Dermis blood vessel endothelial cell (primary cell): ENCODE measurements at places on chromosomes 7 and 10.

GRCh38 chr10:31318854-31319601, at the start of gene ZEB1:
Gene ZEB1 (plus strand): TSS chr10:31319216. CDS start chr10:31319235, 19 bp downstream.
- DNase-seq: peak; percentile 97

DNA sequence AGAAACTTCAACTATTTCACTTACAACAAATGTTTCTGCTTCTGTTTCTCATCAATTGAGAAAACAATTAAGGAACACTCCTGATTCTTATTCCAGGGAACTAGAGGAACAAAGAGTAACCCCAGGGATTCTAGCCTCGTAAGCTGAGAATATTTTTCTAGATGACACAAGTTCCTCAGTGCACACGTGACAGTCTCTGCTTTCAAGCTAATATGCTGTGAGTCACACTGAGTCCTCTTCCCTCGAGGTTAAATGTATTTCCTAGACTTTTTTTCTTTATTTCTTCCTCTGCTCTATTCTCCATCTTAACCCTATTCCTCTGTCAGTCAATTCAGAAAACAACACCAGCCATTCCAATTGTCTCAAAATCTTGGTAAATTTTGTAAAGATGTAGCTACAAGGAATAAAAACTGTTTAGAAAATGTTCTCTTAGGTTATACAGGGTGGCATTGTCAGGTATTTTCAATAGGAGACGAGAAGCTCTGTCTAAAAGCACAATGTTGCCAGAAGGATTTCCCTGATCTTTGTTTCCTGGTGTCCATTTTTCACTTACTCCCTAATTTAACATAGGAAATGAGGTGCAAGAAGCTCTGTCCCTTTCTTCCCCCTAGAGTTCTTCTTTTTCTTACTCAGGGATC, 5.8 kb upstream of the C1GALT1 start:
- DNase-seq: peak; percentile 93

DNA sequence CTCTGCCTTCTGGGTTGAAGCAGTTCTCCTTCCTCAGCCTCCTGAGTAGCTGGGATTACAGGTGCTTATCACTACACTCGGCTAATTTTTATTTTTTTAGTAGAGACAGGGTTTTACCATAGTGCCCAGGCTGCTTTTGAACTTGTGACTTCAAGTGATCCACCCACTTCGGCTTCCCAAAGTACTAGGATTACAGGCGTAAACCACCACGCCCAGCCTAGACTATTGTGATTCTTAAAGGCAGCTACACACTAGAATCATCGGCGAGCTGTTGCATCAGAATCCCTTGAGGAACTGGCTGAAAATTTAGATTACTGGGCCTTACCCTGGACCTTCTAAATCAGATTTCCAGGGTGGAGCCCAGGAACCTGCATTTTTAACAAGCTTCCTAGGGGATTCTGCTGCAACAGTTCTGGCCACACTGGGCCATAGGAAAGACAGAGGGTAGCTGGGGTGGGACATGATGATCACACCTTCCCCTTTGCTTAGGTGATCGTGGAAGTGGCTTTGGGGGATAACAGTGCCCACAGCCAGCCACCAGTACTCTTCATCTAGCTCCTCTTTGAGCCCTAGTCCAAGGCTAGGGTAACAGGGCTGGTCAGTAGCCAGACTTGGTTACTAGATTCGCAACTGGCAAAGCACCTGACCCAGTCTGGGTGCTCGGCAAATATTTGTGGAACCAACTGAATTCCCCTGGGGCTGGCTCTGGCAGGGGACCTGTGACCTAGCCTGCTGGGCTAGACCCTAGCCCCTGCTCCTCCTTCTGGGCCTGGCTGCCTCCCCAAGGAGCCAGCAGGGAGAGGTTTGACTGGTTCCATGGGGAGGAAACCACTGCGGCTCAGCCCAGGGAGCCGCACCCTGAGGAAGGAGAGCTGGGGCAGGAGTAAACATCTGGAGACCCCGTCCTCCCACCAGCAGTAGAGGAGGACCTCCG, 67.1 kb upstream of the DUSP5 start:
- DNase-seq: no peak

DNA sequence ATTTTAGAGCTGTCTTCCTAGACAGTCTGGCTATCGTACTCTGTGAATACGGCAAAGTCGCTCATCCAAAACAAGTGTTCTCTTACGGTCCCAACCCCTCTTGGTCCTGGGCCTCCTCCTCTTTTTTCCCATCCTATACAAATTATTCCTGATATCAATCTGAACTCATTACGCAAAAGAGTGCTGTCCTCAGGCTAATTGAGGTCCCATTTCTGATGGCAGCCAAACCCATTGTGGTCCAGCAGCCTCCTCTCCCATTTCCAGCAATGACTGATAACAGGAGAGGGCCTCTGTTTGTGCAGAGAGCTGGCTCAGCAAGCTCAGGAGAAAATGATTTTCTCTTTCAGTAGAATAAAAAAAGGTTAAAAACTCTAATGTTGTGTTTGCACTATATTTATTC, 203.4 kb upstream of the GHITM start:
- no peak for DNase-seq

GRCh38 chr10:48206482-48207250, 67.8 kb downstream of the FRMPD2 start:
- DNase-seq: no peak

DNA sequence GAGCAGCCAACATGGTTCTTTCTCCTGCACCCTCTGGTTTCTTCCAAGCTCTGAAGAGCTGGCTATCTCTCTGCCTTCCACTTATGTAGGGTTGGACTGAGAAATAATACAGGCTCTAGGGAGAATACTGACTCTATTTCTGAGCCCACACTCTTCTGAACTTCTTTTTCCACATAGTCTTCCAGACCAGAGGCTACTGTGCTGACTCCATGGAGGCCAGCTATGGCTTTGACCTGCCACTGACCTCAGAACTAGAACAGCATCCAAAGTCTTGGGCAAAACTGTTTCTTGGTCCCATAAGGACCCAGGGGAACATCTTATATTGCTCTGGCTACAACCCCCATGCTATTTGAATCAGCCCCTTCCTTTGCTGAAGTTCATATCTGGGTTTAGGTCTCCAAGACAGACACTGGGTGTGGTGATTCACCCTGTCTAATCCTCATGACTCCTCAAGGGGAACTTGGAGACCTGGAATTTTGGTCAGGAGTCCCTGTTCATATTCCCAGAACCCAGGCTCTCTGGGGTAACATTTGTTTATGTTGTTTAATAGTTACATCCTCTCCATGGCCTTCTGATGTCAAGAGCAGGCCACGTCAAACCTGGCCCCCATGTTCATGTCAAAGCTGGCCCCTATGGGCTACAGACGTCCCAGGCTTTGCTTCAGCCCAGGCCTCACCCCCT, 12.1 kb upstream of the PLAU start:
- DNase-seq: no peak

DNA sequence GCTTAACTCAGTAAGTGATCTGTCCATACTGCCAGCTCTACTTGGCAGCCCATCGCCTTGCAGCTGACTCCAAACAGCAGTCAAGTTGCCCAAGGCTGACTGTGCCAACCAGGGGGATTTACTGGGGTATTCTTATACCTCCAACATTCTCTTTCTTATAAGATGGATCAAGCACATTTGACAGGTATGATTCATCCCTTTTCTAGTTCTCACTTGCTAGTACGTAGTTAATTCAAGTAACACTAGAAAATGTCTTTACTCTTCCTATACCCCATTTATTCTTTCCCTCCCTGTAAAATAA, 77.0 kb downstream of the SLC25A13 start:
- DNase-seq: no peak

DNA sequence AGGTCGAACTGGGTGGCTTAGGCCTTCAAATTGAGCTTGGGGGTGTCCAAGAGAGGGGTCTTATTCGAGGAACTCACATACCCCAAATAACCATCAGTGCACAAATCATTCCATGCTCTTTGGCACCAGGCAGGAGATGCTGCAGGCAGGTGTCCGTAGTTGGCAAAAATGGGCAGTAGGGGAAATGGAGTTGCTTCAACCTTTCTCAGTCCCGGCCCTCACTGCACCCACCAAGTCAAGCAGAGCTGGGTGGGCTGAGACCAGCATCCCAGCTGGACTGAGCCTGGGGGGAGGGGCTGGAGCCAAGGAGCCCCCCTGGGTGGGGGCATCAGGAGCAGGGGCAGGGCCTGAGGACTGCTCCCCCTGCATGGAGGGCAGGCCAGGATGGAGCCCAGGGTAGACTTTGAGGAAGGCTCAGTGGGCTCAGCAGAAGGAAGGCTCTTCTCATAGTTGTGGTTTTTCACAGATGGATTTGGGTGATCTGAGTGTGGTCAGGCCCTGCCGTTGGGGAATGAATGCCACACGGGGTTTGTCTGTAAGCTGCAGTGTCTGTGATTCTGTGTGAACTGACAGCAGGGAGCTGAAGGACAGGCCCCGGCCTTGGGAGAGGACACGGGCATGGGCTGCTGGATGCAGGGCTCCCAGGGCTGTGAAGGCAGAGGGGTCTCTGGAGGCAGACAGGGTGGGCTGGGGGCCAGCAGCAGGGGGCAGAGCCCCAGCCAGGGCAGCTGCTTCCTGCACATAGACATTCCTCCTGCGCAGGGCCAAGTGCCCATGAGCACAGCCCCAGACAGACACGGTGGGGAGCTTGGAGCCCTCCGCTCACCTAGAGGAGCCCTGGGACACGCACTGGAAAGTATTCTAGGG, 144.5 kb downstream of the ADCY1 start:
- DNase-seq: no peak

DNA sequence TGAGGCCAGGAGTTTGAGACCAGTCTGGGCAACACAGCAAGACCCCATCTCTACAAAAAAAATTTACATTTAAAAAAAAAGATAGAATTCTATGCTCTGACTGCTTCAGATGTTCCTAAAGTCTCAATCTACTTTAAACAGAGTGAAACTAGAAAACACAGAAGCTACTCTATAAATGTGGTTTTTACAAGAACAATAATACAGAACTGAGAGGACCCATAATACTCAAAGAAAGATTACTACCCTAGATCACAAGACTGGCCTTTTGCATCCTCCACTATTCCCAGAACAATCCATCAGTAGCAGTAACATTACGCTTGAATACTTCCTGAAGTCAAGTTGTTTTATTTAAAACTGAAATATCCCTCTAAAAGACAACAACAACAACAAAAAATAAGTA, 119.4 kb downstream of the ZFAND4 start:
- DNase-seq: no peak

- DNase-seq: no peak
Measured at GRCh38 chr10:73955719-73956118, 42.2 kb upstream of the VCL start.

GRCh38 chr10:42950606-42951485, 126.0 kb upstream of the RET start:
- DNase-seq: no peak

GRCh38 chr10:128166151-128166550, 39.9 kb upstream of the MKI67 start:
- no peak for DNase-seq

GRCh38 chr7:128165927-128166420, 75.1 kb upstream of the LEP start:
- no peak for DNase-seq

DNA sequence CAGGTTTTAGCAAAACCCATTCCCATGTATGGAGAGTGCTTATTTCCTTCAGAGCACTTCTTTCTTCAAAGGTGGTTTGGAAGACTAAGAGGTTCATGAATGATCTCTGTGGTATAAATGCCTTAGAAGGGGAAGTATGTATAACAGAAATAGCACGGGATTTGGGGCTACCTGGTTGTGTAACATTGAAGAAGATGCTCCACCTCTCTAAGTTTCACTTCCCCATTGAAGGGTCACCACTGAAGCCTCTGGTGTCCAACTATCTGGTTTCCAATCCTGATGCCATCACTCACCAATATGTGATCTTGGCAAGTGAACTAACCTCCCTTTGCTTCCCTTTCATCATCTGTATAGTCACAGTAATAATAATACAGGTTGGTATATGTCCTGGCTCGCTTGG, 37.2 kb downstream of the CYCS start:
- DNase-seq: no peak

GRCh38 chr10:122279725-122280141, 8.6 kb downstream of the BTBD16 start:
- DNase-seq: peak; percentile 85

DNA sequence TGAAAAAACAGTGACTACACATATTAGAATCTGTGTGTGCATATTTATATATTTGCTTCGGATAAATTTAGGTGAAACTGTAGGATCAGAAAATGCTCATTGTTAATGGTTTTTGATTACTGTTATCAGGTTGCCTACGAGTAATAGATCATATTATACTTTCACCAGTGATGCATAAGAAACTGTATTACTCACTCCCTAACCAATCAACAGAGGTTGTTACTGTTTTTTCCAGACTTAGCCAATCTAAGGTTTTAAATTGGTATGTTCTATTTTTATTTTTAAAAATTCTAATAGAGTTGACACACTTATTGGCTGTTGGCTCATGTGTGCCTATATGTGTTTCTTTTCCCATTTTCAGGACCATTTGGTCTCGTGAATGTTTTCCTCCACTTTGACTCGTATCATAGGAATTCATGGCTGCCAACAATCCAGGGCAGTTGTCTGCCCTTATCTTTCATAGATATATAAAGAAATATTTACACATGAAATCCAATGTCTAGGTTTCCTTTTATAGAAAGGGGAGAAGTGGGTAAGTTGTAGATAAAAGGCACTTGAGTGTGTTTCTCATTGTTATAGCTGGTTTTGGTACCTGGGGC, 59.2 kb downstream of the ANLN start:
- DNase-seq: peak; percentile 9

DNA sequence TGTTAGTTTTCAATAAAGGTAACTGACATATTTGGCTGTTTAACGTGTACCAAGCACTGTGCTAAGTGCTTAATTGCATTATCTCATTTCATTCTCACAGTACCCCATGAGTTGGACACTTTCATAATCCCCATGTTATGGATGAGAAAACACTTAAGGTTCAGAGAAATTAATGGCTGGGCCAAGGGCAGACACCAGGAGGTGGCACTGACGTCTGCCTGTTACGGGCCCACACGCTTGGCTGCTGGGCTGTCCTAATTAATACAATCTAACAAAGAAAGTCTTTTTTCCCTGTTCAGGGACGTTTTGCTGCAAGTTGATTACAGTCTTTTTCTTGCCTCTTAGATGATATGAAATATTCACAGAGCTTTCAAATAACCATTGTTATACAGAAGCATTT, 16.1 kb downstream of the DYDC2 start:
- no peak for DNase-seq

DNA sequence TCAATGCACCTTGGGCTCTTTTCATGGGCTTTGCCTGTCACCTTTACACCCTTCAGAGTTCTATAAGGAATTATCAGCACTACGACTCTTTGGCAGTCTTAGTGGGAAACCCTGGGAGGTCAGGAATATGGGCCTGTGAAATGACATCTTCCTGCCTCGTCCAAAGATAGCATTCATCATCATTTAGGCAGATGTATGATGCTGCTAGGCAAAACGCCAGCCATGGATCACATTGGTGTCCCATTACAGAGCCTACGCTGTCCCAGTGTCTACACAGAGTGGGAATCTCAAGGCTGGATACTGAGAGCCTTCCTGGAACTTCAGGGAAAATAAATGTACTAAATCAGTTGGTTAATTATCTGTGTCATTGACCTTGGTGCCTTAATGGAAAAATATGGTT, 259.4 kb upstream of the CELF2 start:
- no peak for DNase-seq

GRCh38 chr10:123153486-123154091, 613 bp upstream of the BUB3 start:
- DNase-seq: no peak
